ENCODE measurements at places on chromosomes 6 and 20.

- no peak for DNase-seq
These were observed 2.3 kb upstream of the LYRM2 start for GRCh38 chr6:89640804-89641203.

DNA sequence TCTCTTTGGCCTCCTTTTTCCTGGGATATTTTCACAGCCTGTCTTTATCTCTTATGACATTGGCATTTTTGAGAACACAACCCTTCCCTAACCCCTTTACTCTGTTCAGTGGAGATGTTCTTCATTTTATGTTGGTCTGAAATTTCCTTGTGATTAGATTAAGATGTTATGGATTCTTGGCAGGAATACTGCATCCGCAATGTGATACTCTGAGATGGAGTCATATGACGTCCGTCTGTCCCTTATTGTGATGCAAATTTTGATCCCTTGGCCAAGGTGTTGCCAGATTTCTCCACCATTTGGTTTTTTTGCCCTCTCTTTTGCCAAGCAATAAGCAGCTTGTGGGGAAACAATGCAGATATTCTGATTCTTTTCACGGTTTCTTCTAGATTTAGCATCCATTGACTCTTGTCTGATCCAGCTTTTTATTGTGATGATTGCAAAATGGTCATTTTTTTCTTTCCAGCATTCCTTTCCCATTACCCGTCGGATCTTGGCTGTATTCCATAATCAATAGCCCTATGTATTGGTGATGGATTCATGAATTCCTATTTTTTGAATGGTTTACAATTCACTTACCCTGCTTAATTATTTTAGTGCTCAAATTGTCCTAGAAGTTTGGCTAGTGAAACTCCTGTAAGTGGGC, 85.1 kb downstream of the NCOA3 start:
- DNase-seq = no peak

DNA sequence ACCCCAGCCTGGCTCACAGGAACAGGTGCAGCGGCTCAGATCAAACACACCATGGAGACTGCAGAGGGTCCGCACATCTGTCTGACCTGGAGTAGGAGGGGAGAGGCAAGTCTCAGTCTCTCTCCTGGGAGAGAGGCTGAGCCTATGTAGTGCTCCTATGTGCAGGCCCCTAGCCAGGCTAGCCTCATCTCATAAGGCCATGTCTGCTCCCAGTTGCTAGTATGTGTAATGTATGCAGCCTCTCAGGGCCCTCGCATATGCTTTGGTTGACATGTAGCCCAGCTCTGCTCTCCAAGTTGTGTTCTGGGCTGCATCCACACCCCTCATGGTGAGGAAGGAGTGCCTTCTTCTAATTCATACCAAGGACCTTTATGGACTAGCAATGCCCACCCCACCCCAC, 11.8 kb downstream of the TNXB start:
- no peak for DNase-seq

DNA sequence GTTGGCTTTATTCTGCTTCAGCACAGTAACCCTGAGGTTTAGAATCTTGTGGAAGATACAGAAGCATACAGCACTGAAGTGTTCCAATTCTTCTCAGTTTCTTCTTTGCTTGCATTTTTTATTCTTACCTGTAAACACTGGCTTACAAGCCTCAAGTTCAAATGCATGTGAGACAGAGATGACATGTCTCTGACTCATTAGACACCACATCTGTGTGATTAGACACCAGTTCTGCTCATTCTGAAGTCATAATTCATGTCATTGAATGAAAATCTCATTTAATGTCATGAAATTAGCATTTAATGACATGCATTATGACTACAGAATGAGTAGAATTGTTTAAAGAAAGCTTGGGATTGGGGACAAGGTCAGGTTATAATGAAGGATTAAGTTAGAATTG, 5.8 kb downstream of the GZF1 start:
- no peak for DNase-seq
